ENCODE measurements at places on chromosomes 5 and 9. TPM values are rescaled to one million over a fixed set of nuclear protein-coding genes. Genes with fewer than 3 reads are reported as not detected.

Gene ESM1
- total RNA-seq = not detected

- DNase-seq = peak; percentile 90
These were observed 96.5 kb downstream of the TLE1 start for GRCh38 chr9:81592887-81593266.

DNA sequence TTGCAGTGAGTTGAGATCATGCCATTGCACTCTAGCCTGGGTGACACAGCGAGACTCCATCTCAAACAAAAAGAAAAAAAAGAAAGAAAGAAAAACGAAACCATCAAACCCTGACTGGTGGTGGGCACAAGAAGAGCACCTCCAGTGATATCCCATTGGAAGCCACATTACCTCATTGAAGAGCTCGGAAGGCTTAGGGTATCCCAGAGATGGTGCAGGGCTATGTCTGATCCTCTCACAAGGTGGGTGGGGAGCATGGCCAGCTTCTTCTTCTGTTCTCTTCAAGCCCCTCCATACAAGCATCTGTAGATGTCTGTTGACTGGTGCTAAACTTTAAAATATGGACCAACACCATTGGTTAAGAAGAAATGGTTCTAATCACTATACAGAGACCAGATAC lies 45.8 kb downstream of the GAS1 start:
- DNase-seq = no peak

Gene BTNL3
- not detected for total RNA-seq

DNA sequence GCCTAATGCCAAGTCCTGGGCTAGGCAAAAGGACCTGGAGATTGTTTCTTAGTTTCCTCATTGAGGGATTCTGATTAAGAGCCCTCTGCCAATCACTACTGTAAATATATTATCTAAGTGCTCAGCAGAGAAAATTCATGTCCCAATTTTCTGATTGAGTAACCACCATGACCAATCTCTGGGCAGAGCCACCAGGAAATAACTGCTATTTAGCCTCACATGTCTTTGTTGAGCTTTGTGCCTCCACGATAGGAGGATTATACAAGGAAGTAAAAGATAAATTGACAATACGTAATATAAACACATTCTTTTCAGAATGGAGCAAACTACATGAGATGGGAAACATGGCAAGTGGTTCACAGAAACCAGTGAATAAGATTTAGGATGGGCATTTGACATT lies 396.1 kb upstream of the PAPPA start:
- DNase-seq = no peak

DNA sequence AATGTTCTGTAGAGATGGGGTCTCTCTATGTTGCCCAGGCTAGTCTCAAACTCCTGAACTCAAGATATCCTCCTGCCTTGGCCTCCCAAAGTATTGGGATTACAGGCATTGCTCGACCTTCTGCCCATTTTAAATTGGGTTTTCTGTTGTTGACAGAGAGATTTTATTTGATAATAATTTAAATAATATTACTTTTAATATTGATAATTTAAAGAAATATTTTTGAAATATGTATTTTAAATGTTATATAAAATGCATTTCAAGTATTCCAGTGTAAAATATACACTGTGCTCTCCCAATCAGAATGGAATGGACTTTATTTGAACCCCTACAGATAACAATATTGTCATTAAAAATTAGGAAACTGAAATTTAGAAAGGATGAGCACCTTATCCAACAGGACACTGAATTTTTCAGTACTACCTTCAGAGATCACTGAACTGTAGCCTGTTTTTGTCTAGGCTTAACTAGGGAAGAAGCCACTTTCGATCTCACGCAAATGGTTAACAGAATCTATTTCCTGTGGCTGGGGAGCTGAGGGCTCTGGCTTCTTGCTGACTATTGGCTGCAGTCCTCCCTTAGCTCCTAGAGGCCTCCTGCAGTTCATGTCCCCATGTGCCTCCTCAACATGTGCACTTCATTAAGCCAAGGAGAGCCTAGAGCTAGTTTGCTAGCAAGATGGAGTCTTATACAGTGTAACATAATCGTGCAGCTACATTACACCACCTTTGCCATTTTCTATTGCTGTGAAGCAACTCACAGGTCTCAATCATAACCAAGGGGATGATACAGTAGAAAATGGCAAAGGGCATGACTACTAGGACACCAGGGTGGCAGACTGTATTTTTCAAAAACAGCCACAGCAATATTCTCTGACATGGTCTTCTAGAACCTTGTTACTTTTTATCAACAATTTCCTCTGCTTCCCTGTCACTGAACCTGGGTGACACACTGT lies 150.0 kb downstream of the CDC42SE2 start:
- DNase-seq = no peak

Gene ANXA2R
- 5.1 TPM for total RNA-seq

GRCh38 chr9:108668191-108668937 lies 187.4 kb downstream of the ACTL7B start:
- DNase-seq = no peak

Gene GRXCR2
- not detected for total RNA-seq

GRCh38 chr5:88746438-88746882 lies 136.5 kb downstream of the MEF2C start:
- no peak for DNase-seq

GRCh38 chr9:80554301-80554700 lies 982.5 kb downstream of the TLE4 start:
- DNase-seq = no peak

GRCh38 chr9:136888454-136888853 lies 2.1 kb downstream of the TRAF2 start:
- DNase-seq = no peak

GRCh38 chr9:110814159-110814558 lies 145.6 kb downstream of the MUSK start:
- DNase-seq = no peak

- no peak for DNase-seq
These were observed 170.1 kb upstream of the PITX1 start for GRCh38 chr5:135204151-135204600.

Gene SAXO1
- total RNA-seq = 0.11 TPM

Gene PCDHGA6
- 2.0 TPM for total RNA-seq

- DNase-seq = peak; percentile 41
These were observed 22.3 kb upstream of the CNOT6 start for GRCh38 chr5:180471866-180472265.

Gene IL12B
- not detected for total RNA-seq

DNA sequence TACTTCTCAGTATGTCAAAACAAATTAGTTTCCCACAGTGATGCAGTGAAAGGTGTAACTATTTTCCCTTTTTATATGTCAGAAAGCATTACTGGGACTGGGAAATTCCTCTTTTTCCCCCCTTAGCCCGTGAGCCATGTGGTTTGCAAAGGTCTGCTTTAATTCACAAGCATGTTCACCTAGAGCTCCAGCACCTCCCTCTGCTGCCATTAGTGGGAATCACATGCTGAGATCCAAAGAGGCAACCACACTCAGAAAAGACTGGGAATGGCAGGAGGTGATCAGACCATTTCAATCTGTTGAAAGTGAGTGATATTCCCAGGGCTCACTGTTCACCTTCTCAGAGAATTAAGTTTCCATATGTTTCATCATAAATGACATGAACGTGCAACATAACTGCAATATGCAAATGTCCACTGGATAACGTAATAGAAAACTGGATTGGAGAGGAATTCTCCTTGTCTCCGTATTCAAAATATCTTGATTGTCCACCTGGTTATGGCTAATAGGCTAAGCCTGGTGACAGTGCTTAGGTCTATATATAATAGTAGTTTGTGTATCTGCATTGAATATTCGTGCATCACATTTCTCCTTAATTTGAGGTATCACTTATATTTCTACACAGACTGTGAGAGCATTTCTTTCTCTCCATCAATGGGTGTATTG lies 703.5 kb upstream of the WWC1 start:
- DNase-seq = no peak

DNA sequence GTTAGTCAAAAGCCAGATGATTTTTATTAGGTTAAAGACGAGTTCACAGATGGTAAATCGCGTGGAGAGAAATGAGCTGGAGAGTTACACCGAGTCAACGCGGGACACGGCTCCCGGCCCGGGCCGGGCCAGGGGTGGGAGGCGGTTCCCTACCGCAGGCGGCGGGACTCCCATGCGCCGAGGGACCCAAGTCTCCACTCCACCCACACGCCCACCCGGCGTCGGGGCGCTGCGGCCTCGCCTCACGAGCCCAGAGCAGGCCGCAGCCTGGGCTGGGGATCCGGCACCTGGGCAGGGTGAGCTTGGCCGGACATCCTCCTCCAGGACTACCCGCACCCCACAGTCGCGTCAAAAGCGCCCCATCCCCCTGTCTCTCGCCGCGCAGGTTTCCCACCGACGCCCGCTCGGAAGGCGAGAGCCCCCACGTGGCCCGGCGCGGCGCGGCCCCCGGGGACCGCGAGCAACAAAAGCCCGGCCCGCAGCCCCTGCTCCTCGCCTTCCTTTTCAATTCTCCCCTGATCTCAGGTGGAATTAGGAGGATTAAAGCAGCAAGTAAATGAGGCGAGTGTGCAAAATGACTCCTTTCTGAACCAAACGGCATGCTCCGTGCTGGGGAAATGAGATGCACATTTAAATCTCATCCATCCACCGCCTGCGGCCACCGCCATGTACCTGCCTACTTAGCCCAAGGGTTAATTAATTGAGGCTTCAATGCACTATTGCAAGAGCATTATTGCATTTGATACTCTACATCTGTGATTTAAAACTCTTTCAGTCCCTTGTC lies 196.5 kb upstream of the TBCA start:
- no peak for DNase-seq

Gene MSMP
- not detected for total RNA-seq

DNA sequence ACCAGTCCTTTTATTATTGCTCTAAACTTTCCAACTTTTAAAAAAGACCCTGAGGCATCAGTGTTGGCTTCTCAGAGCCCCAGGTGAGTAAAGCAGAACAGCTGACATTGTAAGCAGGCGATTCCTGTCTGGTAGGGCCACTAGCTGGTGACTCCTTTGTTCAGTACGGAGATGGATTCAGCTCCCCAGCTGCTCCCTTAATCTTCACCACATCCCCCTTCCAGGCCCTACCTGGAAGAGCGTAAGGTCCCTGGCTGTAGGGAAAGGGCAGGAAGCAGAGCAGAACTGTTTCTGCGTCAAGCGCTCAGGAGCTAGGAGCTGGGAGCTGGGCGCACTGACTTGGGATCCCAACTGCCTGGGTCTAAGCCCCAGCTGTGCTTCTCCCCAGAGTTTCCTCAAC lies 203.7 kb upstream of the TAS2R1 start:
- DNase-seq = no peak

Gene LHX6
- 141 TPM for total RNA-seq

DNA sequence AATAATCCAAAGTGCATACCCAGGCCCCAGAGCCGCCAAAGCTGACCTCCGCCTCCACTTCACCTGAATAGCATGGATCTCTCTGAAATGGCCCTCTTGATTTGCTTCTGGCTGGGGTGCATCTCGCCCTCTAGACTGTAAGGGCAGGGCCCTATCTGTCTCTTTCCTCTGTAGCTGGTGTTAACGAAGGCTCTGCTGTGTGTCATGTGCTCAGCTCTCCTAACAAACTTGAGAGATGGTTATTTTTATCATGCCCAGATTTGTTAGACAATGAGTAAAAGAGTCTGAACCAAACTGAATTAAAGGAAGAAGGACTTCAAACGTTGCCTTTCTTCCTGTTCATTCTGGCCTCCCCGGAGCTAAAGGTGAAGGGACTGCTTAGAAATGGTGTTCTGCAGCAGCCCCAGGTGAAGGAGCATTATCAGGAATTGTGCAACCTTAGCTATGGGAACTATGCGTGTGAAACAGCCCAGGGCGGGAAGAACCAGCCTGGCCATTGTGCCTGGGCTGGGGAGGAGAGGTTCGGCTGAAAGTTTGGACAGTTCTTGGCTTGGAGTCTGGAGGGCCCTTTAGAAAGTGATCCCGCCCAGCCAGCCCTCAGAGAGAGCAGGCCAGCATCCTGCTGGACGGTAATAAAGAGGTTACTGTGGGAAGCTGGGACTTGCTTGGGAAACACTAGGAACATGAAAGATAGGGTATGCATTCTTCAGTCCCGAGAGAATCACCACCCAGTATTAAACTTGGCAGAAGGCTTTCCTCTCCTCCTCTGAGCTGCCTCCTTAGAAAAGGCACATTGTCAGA lies 73.5 kb downstream of the WWC1 start:
- DNase-seq = peak; percentile 50

DNA sequence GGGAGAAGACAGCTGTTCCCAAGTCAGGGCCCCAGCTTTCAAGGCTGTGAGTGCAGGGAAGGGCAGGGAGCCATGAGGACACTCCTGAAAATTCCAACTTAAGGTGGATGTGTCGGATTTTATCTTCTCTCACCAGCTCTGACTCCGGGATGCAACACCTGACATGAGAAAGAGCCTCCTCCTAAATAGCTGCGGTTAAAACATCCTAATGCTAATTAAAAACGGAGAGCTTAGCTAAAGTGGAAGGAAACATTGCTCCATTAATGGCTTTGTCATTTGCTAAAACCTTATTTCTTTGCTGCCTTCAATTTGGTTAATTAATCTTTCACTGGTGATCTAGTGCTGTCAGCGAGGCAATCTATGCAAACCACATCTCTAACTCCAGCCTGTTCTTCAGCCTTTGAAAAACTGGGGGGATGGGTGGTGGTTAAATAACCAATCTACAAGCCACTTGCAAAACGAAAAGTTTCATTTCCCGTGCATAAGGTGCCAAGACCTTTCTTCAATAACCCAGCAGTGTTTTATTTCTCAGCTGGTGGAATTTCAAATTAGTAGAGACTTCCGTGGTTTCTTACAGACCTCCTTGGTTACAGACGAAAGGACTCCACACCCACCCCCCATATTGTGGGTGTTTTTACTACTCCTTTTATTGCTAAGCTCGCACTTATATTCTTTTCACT lies 379.6 kb downstream of the MLLT3 start:
- no peak for DNase-seq

GRCh38 chr5:156800929-156801328 lies 49.2 kb upstream of the PPP1R2B start:
- DNase-seq = no peak

Gene ROR2
- total RNA-seq = 0.32 TPM

DNA sequence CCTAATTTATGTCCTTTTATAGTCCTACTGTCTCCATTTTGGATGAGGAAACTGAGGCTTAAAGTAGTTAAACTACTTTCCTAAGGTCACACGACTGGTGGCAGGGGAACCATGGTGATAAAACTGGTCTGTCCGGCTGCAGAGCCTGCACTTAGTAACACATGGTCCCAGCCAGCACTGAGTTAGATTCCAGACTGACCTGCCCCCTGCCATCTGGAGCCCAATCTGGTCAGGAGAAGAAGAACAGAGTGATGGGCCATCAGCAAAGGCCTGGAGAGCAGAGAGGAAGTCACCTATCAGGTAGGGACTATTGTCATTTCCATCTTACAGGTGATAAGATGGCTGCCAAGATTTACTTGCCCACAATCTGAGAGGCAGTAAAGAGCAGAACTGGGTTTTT lies 86.6 kb upstream of the SLC25A48 start:
- DNase-seq = no peak

Data from ascending aorta (tissue), 2 donors.